ENCODE measurements at places on chromosomes 7 and 10.
A peak's percentile ranks its signal among the peaks of the same experiment; 100 is the strongest.

GRCh38 chr10:132591166-132591971 lies 53.8 kb downstream of the INPP5A start:
- no peak for DNase-seq

DNA sequence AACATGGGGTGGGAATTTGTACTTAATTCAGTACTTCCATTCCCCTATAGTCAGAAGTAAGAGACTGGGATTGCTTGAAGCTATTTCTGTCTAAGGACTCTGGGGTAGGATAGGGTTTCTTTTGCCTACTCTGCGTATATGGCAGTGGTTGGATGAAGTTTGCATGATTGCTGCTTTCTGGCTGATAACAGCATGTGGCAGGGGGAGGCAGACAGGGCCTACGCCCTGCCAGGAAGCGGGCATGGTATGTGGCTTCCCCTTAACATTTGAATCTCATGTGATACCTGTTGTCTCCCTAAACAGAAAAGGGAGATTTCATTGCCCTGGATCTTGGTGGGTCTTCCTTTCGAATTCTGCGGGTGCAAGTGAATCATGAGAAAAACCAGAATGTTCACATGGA lies 57.1 kb downstream of the TACR2 start:
- DNase-seq, result peak; percentile 74

- DNase-seq, result no peak
Observed at GRCh38 chr10:119705434-119705831, 20.4 kb upstream of the INPP5F start.

GRCh38 chr10:36141856-36142560 lies 499.9 kb upstream of the FZD8 start:
- no peak for DNase-seq

DNA sequence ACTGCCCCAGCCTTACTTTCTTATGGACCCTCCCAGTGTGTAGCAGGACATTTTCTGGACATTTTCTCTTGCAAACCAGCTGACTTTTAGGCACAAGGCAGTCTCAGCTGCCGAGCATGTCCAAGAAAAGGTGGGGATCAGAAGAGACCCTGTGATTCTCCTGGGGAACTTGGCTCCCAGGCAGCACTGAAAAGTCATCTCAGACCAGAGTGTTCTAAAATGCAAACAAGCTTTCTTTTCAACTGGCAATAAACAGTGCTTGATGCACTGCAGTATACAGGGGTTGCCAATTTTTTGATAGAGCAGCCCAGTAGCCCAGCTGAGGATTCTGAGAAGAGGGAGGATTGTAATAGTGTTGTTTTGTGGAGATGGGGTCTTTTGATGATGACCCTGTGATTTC lies 168.0 kb upstream of the PHYHIPL start:
- DNase-seq, result no peak

GRCh38 chr7:66503036-66503370 lies 125.7 kb upstream of the KCTD7 start:
- no peak for DNase-seq

DNA sequence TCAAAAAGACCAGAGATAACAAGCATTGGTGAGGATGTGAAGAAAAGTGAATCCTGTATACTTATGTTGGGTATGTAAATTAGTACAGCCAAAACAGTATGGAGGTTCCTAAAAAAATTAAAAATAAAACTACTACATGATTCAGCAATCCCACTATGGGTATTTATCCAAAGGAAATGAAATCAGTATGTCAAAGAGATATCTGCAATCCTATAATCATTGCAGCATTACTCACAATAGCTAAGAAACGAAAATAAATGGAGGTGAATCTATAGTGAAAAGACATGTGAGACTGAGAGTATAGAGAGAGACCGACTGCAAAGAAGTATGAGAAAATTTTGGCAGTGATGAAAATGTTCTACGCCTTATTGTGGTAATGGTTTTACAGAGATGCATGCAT lies 139.2 kb upstream of the TMEM168 start:
- DNase-seq, result no peak

- no peak for DNase-seq
Observed at GRCh38 chr10:110609605-110610004, 34.5 kb upstream of the RBM20 start.
